ENCODE measurements at places on chromosomes 16 and 17. TPM values are rescaled to one million over a fixed set of nuclear protein-coding genes. Genes with fewer than 3 reads are reported as not detected.

DNA sequence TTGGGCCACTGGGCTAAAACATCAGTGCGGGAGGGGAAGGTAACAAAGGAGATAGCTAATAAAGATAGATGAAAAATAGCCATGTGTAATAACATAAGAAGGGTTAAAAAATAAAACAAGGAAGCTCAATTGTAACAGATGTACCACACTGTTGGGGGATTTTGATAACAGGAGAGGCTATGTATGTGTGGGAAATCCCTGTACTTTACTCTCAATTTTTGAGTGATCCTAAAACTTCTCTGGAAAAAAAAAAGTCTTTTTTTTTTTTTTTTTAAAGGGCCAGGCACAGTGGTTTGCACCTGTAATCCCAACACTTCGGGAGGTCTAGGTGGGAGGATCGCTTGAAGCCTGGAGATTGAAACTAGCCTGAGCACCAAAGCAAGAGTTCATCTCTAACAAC lies 1.9 kb upstream of the MMD start:
- no peak for DNase-seq

DNA sequence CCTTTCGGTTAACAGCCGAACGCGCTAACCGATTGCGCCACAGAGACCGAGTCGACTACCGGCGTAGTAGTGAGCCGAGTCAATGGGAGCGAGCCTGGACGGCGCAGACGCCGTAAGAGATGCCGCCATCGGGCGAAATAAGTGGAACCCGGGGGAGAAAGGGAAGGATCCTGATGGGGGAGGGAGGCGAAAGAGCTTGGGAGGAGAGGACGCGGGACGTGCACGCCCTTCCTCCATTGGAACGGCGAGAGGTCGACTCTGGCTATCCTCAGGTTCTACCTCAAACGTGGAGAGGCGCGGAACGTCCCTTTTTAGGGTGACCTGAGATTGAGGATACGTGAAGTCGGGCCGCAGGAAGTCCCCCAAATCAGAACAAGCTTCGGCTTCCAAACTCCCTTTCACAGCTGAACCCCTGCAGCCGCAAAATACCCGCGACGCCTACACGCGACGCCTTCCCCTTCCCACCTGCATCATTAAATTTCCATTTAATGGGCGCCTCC lies 683 bp upstream of the PSMB3 start:
- DNase-seq, result peak; percentile 96

DNA sequence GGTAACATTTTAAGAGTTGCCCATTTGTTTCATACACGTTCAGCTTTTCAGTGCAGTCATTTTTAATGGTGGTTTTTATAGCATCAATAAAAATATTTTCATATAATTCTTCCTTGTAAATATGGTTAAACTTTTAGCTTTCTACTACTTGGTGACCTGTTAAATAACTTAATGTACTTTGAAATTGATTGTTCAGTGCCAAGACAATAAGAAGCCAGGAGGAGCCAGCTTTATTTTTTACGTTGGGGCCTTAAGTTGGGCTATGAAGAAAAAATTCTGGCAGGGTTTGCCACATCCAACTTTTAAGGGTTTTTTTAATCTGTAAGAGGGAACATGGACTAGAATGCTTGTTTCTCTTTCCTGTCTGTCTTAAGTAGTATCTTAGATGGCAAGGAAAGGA lies 284.2 kb downstream of the FTO start:
- DNase-seq, result no peak

- no peak for DNase-seq
Observed at GRCh38 chr17:56812901-56813388, 20.8 kb downstream of the C17orf67 start.

GRCh38 chr17:17492085-17492484 lies 4.1 kb downstream of the RASD1 start:
- no peak for DNase-seq

DNA sequence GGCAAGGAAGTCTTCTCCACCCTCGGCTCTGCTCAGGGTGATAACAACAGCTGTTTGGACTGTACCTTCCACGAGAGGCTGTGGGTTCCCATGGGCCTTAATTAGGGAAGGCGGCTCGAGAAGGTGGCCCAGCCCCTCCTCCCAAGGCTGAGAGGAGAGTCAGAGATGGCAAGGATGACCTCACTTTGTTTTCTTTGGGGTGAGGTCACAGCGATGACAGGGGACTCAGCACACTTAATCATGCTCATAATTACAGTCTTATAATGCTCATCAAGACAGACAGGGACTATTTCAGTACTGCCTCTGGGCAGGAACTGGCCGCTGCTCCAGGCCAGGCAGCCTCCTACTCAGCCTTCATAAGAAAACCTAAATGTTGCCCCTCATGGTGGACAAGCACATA lies 19.7 kb downstream of the WFDC1 start:
- DNase-seq, result no peak

DNA sequence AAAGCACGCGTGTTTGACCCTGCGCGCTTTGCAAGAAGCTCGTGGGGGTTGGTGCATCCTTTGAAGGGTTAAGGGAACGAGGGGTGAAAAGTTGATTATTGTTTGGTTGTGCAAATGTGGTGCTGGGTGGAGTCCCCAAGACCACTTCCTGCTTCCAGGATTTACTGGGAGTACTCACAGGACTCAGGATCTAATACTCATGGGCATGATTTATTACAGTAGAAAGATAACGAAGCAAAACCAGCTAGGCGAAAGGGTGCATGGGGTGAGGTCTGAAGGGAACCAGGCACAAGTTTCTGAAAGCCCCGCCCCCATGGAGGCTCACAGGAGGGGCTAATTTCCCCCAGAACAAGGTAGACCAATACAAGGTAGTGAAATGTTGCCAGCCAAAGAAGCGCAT lies 58.8 kb downstream of the RPTOR start:
- DNase-seq, result no peak

DNA sequence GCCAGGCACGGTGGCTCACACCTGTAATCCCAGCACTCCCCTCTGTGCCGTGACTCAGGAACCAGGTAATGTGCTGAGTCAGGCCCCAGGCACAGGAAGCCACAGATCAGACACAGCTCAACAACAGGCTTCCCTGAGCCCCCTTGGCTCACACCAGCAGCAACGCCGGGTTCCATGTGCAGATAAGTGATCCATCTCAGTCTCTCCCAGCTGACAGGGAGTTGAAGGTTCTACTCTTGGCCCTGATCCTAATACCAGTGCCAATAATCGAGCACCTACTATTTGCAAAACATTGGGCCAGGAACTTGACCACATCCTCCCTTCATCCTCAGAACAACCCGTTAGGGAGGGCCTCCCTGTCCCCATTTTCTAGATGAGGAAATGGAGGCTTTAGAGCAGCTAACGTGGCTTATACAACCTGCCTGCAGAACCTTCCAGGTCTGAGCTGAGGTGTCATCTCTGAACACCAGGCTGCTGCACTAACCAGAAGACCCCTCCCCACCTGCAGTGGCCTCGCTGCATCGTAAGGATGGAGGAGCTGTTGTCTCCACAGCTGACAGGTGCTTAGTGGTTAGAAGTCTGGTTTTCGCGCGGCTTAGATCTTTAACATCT lies 64.8 kb upstream of the AMZ2 start:
- no peak for DNase-seq

GRCh38 chr16:51982715-51983680 lies 563.9 kb downstream of the TOX3 start:
- peak; percentile 38 for DNase-seq

GRCh38 chr17:7147772-7148171 lies 31.4 kb downstream of the ASGR1 start:
- DNase-seq, result no peak

- no peak for DNase-seq
Observed at GRCh38 chr17:36131421-36131820, 27.8 kb downstream of the CCL4 start.

GRCh38 chr16:50640391-50640790 lies 40.7 kb downstream of the SNX20 start:
- no peak for DNase-seq

DNA sequence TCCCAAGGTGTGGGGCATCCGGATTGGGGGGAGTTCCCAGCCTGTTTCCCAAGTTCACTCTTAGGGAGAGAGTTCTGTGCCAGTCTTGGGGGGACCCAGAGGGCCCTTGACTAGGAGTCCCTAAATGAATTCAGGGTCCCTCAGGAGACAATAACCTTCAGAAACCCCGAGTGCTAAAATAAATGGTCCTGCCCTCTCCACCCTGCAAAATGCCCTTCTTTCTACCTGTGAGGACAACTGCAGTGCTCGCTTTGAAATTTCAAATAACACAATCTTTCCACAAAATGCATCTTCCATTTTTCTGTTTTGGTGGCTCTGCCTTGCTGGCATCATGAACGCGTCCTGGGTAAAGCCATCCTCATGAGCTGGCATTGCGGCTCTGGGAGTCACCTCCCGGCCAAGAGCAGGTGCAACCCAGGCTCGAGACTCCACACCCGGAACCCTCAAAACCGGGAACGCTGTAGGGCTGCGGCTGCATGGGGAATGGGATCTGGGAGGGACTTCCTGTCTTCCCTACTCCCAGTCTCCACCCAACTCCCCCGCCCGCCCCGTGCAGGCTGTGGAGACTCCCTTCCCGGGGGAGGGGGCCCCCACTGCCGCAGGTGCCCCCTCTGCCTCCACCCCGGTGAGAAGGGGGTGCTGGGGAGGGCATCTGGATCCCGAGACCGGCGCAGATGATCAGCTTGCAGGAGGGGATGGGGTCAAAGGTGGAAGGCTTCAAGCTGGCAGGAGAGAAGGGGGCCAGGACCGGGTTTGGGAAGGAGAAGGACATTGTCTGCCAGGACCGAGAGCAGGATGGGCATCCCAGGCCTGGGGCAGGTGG lies at the start of gene ZNF205:
ZNF205 (plus strand) TSS at position 529 of the 823 bp plus-strand sequence. CDS start 845 bp downstream, outside the sequence.
- DNase-seq, result peak; percentile 86

- peak; percentile 10 for DNase-seq
Observed at GRCh38 chr16:17070882-17071592, 399.7 kb downstream of the XYLT1 start.

GRCh38 chr17:80307994-80308691 lies 47.5 kb downstream of the RNF213 start:
- no peak for DNase-seq

GRCh38 chr16:62652441-62653120 lies 616.3 kb upstream of the CDH8 start:
- DNase-seq, result no peak

- DNase-seq, result no peak
Observed at GRCh38 chr16:67151431-67152097, 766 bp upstream of the B3GNT9 start.

- DNase-seq, result peak; percentile 37
Observed at GRCh38 chr17:73546770-73547536, 97.3 kb downstream of the SDK2 start.

GRCh38 chr16:62989480-62989879 lies 953.2 kb upstream of the CDH8 start:
- DNase-seq, result no peak

- DNase-seq, result no peak
Observed at GRCh38 chr17:58150394-58150793, 2.2 kb downstream of the OR4D1 start.

GRCh38 chr17:50344731-50345365 lies 1.1 kb upstream of the XYLT2 start:
- no peak for DNase-seq

- DNase-seq, result no peak
Observed at GRCh38 chr16:19716183-19716582, 1.8 kb downstream of the KNOP1 start.

DNA sequence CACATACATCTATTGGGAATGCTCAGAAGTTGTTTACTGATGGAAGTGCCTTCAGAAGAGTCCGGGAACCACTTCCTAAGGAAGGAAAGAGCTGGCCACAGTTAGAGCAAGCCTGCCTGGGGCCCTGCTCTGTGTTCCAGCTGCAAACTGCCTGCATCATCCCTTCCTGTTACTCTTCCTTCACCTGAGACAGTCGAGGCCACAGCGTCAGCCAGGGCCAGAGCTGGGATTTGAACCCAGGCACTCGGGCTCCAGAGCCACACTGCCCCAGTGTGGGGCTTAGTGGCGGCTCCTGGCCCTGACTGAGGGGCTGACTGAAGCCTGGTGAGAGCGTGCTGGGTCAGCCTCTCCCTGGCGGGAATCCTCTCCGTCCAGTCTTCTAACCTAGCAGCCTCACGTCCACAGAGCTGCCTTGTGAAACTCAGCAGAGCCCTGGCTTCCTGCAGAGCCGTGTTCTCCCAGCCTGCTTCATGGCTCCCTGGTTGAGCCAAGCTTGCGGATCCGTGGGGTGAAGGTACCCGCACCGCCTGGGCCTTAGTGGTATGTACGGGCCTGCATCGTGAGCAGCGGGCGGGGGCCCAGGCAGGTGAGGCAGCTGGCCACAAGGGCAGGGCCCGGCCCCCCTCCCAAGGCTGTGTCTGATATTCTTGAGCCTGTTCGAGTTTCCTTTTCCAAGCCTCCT lies 4.6 kb upstream of the C17orf99 start:
- DNase-seq, result no peak

GRCh38 chr17:57687642-57688041 lies 57.5 kb downstream of the CCDC182 start:
- DNase-seq, result no peak

- no peak for DNase-seq
Observed at GRCh38 chr16:30882429-30883310, 11.2 kb downstream of the BCL7C start.

NR1D1 gene
- 7.7 TPM for polyA plus RNA-seq

DPEP1 gene
- 1.2 TPM for polyA plus RNA-seq

ATP2A1 gene
- 770 TPM for polyA plus RNA-seq

PIGQ gene
- 16.9 TPM for polyA plus RNA-seq

RAC3 gene
- polyA plus RNA-seq, result 4.7 TPM

DDX28 gene
- polyA plus RNA-seq, result 4.7 TPM

SCN4A gene
- 47.2 TPM for polyA plus RNA-seq

RAB11FIP4 gene
- 0.83 TPM for polyA plus RNA-seq

GP1BA gene
- polyA plus RNA-seq, result 0.76 TPM

CD300H gene
- not detected for polyA plus RNA-seq

SOST gene
- polyA plus RNA-seq, result not detected

FOXN1 gene
- polyA plus RNA-seq, result 3.0 TPM

C17orf50 gene
- not detected for polyA plus RNA-seq

CDRT4 gene
- polyA plus RNA-seq, result 10.6 TPM

ESRP2 gene
- polyA plus RNA-seq, result 1.5 TPM

PPP1R27 gene
- 13.2 TPM for polyA plus RNA-seq

TBC1D3K gene
- not detected for polyA plus RNA-seq
